ENCODE measurements at places on chromosomes 7 and 10.

GRCh38 chr7:114086537-114086913, 167.7 kb upstream of the PPP1R3A start:
- peak; percentile 40 for DNase-seq

GRCh38 chr7:96238474-96238873, 83.4 kb downstream of the SLC25A13 start:
- DNase-seq, result no peak

DNA sequence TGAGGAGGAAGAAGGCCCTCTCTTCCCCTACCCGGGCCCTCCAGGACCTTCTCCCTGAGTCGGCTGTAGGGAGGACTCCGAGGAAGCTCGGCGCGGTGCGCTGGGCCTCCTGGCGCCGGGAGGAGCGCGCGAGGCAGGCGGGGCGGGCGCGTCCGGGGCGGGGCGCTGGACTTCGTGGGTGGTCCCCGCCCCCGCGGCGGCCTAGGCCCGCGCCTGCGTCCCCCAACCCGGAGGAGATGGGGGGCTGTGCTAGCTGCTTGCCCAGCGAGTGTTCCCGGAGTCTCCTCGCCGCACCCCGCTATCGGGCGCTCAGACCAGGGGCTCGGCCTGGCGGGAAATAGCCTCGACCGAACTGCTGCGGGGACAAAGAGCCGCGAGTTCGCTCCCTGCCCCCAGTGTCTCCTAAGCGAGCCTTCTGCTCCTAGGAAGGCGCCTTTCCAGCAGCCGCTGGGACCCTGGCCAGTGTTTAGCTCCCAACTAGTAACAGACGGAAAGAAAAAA, 19.2 kb upstream of the SMO start:
- DNase-seq, result peak; percentile 67

- DNase-seq, result no peak
Measured at GRCh38 chr7:27677912-27678612, 15.4 kb upstream of the HIBADH start.

- no peak for DNase-seq
Measured at GRCh38 chr7:98097042-98097645, 9.5 kb upstream of the LMTK2 start.

DNA sequence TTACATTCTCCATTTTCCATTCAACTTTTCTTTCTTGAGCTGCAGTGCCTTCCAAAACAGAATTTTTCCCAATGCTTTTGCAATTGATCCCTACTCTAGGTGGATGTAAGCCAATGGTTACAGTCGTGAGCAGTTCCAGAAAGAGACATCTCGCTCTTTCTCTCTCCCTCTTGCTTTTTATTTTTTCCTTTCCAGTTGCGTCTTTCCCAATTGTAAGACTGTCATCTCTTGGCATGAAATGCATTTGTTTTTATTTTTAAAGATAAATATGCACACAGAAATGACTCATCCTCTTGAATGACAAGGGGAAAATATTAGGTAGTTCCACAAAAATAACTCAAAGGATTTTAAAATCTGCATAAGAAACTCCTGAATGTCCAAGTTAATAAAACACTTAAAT, 25.1 kb downstream of the GLI3 start:
- DNase-seq, result no peak

- DNase-seq, result no peak
Measured at GRCh38 chr10:62015994-62016393, 114.5 kb downstream of the ARID5B start.

GRCh38 chr7:77388055-77388641, 28.0 kb downstream of the GSAP start:
- DNase-seq, result no peak

DNA sequence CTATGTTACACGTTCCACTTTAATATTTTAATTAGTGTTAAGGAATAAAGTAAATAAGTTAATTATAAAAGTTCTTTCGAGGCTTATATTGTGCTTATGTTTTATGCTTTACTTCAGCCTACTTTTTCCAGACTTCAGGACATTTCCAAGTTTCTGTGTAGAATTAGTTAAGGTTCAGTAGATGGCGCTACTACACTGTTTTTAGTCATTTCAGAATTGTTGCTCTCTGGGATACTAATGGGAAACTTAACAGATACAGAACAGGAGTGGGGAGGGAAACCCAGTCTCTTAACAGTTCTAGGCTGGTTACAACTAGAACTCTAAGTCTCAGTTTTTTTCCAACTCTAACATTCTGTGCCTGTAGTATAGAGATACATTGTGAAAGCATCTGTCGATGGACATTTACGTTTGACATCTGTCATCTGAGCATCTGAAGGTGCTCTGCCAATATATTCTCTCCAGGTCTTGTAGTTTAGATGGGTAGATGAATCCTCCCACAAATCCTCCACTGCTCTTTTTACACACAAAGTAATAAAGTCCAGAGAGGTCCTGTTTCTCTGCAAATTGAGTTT, 56.8 kb upstream of the FAM171A1 start:
- DNase-seq, result no peak

GRCh38 chr7:89837515-89837914, 316.8 kb upstream of the STEAP1 start:
- no peak for DNase-seq

DNA sequence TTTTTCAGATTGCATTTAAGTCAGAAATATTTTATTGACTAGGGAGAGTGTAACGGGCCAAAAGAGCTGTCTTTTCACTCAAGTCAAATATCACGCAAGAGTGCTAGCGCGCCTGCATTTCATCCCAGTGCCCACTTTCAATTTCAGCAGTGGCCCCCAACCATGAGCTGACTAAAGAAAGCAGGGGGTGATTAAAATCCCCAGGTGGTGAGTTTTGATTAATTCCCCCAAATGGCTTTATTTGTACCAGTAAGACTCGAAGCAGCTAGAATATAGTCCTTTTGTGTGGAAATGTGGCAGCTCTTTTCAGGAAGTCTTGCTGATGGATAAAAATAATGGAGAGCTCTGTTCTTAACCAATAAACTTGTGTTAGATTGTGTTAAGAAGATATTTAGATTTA, 35.3 kb downstream of the TRUB1 start:
- no peak for DNase-seq

- no peak for DNase-seq
Measured at GRCh38 chr7:85232068-85232467, 45.2 kb upstream of the SEMA3D start.

- no peak for DNase-seq
Measured at GRCh38 chr10:69360485-69361302, 56.0 kb downstream of the TACR2 start.

- DNase-seq, result no peak
Measured at GRCh38 chr10:20406281-20407104, 490.6 kb downstream of the NEBL start.

- no peak for DNase-seq
Measured at GRCh38 chr10:48751730-48752129, 67.1 kb downstream of the WDFY4 start.

GRCh38 chr7:148058092-148058491, 532.5 kb upstream of the C7orf33 start:
- no peak for DNase-seq

DNA sequence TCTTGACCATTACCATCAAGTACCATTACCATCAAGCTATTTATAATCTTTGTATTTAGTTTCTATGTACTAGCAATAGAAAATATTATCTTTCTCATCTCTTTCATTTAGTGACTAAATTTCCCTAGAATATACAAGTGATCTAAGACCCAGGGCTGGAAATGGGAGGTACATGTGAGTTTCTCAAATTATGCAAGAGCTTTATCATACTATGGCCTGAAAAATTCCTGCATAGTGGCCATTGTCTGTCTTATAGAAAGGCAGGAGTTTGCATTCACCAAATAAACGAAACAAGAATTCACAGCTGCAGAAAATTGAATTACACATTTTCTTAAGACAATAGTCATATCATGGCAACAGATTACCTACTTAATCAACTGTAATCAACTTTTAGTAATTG, 50.7 kb upstream of the HDAC9 start:
- DNase-seq, result no peak

DNA sequence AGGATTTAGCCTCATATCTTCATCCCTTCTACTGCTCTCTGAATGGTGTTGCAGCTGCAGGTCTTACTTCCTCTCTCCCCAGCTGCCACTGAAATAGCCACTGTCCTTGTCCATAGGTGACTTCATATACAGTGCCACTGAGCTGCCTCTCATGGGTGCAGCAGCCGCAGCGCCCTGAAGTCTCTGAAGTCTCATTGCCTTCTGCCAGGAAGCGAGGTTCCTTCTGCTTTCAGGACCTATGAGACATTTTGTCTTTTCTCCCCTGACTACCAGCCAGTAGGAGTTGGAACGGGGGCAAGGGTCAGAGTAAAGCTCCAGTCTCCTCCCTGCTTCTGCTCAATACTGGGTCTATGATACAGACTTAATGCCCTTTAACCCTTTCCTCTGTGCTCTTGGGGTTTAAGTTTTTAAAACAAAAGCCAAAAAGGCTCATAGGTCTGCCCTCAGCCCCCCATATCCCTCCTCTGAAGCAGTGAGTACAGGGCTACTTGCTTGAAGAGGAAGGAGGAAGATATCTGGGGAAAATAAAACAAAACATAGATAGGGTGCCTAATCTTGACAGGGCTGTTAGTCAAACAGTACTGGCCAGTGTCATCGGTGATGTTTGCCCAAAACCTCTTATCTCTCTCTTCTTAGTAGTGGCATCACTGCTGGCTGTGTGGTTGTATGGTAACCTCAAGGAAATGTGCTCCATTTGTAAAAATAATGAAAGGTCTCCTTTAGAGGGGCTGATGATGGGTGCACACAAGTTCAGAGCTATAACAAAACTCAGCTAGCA, 7.1 kb downstream of the PLCE1 start:
- no peak for DNase-seq

DNA sequence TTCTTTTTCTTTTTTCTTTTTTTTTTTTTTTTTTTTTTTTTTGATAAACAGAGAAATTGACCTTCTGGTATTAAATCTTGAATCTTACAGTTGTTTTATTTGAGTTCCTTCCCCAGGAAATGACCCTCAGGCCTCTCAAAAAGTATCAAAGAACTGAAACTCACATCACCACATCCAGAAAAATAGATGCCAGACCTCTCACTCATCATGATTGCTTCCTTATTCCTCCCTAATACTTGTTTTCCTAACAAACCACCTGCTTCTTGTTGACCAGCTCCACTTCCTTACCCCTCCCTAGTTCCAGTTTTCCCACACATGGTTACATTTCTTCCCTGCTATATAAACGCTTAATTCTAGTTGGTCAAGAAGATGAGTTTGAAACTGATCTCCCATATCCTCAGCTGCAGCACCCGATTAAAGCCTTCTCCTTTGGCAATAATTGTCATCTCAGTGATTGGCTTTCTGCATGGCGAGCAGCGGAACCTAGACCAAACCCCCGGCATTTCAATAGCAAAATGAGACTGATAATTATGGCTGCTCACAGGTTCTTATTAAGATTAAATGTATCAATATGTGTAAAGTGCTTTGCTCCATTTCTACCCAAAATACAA, 681.1 kb upstream of the AUTS2 start:
- DNase-seq, result no peak

DNA sequence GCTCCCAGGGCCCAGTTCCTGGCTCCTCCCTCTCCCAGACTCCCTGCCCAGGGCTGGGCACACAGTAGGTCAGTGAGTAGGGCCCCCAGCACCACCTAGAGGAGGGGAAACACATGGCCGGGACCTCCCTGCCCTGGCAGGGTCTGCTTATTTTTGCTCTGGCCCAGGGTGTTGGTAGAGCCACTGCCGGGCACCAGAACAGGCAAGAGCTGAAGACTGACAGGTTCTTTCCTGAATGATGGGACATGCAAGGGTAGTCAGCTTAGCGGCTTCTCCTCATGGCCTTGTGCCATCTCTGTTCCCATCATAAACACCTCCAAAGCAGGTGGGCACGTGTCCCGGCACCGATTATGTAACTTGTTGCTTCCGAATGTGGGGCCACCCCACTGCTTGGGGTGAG, 86.5 kb downstream of the NEURL1 start:
- DNase-seq, result no peak

DNA sequence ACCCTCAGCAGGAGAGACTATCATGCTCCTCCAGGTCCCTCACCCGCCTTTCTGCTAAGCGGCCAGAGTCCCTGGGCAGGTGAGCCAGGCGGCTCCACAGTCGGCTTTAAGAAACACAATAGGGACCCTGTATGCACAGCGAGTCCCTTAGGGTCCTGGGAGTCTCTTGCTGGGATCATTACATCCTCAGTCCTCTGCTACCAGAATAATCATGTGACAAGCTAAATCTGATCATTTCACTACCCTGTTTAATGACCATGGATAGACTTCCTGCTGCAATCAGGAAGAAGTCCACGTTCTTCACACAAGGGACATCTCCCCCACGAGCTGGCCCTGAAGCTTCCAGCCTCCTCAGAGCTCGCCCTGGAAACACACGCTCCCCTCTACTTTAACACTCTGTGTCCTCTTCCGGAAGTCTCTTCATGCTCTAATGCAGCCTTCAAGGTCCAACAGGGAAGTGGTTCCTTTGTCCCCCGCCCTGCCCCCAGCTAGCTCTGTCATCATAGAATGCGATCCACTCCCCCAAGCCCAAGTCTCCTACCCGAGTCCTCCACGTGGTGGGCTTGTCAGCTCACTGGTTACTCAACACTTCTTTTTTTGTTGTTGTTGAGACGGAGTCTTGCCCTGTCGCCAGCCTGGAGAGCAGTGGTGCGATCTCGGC, 101.5 kb downstream of the RNF216 start:
- DNase-seq, result no peak

GRCh38 chr7:55516409-55516808, 55.9 kb downstream of the VOPP1 start:
- no peak for DNase-seq

GRCh38 chr10:49070701-49071100, 44.6 kb downstream of the VSTM4 start:
- DNase-seq, result no peak

- no peak for DNase-seq
Measured at GRCh38 chr10:117448802-117449201, 73.6 kb upstream of the PDZD8 start.

DNA sequence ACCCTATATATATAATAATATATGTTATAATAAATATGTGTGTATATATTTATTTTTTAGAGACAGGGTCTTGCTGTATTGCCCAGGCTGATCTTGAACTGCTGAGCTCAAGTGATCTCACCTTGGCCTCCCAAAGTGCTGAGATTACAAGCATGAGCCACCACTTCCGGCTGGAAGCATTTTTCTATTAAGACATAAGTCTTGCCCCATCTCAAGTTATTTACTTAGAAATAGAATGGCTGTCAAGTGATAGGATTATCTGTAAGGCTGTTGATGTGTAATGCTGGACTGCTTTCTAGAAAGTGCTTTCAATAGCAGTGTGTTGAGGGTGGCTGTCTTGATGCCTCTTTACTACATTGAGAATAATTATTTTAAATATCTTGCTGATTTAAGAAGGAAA, 65.2 kb downstream of the ZMYND11 start:
- DNase-seq, result no peak

GRCh38 chr10:31595992-31596391, 277.0 kb downstream of the ZEB1 start:
- no peak for DNase-seq

DNA sequence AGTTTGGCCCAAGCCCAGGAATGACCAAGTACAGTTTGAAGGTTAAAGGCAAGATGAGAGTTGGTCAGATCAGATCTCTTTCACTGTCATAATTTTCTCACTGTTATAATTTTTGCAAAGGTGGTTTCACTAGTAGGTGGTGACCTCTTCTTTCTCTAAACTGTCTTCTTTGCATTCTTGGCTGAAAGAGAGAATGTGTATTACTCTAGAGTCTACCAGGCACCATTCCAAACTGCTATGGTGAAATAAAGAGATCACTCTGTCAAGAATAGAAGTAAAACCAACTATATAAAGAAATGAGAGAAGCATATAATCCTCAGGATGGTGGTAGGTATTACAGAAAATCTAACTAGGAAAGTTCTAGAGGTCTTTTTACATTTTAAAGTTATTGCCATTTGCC, 72.7 kb downstream of the DYNC1I1 start:
- DNase-seq, result no peak

Data from glutamatergic neuron (in vitro differentiated cells).